ENCODE measurements at places on chromosomes 16 and 17.

DNA sequence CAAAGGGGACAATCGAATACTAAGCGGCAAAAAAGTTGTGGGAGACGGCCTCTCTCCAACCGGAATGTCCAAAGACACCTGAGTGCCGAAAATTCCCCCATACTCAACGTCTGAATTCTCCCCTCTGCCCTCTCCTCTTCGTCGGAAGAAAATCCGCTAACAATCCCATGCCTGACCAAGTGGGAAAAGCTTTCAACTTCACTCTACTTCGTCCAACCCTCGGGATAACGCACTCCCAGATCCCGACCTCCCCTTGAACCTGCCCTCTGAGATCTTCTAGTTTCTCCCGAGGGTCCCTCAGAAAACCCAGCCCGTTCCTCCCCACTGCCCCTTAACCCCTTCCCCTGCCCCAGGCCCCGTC, 961 bp downstream of the AMFR start:
- no peak for DNase-seq

DNA sequence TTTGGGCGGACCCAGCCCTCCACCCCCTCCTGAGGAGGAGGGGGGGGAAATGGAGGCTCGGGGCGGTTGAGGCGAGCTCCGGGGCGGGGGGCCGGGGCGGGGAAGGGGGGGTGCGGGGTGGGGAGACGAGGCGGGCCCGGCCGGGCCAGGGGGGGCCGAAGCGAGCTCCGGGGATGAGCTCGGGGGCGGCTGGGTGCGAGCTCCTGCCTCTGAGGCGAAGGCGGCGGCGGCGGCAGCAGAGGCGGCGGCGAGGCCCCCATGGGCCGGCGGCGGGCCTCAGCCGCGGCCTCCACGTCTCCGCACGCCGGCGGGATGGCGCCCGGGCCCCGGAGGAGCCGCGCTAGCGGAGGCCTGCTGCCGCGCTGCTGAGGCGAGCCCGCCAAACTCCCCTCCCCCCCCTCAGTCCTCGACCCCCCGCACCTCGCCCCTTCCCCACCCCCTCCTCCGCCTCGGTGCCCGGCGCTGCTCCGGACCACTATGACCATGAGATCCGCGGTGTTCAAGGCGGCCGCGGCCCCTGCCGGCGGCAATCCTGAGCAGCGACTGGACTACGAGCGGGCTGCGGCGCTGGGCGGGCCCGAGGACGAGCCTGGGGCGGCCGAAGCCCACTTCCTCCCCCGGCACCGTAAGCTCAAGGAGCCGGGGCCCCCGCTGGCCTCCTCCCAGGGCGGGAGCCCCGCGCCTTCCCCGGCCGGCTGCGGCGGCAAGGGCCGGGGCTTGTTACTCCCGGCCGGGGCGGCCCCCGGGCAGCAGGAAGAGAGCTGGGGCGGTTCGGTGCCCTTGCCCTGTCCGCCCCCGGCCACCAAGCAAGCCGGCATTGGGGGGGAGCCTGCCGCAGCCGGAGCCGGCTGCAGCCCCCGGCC, 596 bp downstream of the MSL1 start:
- no peak for DNase-seq

- no peak for DNase-seq
Observed at GRCh38 chr16:59148056-59148768, 414.1 kb upstream of the GOT2 start.

DNA sequence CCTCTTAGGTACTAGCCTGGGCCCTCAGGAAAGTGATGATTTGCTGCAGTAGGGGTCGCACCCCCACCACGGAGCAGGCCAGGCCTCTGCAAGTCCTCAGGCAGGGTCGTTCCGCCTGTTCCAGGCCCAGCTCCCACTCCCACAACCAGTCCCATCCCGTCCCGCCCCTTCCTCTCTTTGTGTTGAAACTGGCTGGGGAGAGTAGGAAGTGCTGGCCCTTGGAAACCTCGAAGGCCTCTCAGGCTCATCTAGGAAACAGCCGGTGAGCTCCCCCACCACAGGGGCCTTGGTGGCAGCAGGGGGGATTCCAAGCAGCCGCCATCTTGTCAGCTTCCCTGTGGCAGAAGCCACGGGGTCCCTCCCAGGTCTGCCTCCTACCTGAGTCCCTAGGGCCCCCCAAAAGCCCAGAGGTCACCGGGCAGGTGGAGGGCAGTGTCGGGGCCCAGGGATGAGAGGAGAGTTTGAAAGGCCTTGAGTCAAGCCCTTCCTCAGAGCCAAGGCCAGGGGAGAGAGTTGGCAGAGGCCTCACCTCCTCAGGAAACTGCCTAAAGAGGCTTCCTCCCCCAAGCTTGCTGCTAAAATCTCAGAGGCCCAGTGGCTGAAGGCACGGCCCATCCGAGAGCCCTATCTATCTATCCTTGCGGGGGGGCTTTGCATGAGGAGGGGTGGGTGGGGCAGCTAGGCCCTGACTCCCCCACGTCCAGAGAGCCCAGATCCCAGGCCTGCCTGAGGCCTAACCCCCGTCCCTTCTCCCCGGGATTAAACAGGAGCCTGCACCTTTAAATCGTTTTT, 22.2 kb downstream of the MMP15 start:
- no peak for DNase-seq

DNA sequence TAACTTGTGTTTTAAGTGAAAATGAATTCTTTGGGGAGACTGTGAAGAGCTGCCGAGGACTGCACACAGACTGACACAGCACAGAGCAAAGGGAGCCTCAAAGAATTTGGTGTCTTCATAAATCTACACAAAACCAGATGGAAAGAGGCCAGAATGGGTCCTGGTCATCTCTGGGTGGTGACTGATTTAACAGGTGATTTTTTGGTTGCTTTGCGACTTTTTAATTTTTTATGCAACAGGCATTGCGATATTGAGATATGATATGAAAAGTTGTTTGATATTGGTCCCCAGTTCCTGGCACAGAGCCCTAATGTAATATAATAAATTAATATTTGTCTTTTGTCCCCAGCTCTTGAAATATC, 12.6 kb upstream of the EIF1 start:
- no peak for DNase-seq

DNA sequence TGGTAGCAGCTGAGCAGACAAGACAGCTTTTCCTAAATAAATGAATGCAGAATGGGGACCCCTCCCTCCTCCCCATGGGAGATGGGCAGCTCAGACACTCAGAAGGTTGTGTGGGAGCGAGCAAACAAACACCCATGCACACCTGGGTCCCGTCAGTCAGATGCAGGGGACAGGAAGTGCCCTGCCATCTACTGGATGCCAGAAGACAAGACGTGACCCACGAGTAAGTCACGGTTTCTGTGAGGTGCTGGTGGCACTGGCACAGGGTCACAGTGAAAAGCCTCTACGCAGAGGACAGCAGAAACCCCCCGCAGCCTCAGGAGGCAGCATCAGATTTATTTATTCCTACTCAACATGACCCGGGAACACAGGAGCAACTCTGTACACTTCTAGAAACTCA, 8.4 kb downstream of the HBQ1 start:
- DNase-seq, result no peak

DNA sequence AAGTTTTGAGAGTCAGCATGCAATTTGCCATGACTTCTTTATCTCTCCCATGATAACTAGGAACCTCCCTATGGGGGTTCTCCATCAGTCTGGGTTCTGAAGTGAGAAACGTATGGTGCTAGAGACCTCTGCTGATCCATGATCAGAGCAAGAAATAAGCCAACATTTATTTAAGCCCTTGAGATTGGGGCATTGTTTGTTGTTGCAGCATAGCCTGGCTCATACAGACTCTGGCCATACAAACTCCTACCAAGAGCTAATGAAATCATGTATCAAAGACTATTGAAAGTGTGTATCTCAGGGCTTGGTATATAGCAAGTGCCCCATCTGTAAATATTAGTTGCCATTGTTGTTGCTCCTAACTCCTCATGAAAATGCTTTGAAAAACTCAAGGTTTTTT, 233.9 kb downstream of the MAF start:
- no peak for DNase-seq

GRCh38 chr17:73932216-73932749, 271.2 kb upstream of the RPL38 start:
- DNase-seq, result no peak

DNA sequence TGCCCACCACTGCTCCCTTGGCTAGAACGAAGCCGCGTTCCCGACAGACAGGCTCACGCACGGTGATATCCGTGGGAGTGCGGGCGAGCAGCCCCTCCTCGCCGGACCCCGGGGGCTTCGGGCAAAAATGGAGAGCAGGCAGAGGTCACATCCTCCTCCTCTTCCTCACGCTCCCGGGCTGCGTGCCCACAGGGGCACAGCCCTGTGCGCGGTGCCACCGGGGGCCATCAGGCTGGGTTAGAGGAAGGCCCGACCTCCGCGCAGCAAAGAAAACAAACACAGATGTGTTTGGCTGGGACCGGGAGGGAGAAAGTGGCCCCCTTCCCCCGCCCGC, 519 bp upstream of the NTN1 start:
- no peak for DNase-seq

- DNase-seq, result no peak
Observed at GRCh38 chr17:6753006-6753445, 2.8 kb upstream of the XAF1 start.

DNA sequence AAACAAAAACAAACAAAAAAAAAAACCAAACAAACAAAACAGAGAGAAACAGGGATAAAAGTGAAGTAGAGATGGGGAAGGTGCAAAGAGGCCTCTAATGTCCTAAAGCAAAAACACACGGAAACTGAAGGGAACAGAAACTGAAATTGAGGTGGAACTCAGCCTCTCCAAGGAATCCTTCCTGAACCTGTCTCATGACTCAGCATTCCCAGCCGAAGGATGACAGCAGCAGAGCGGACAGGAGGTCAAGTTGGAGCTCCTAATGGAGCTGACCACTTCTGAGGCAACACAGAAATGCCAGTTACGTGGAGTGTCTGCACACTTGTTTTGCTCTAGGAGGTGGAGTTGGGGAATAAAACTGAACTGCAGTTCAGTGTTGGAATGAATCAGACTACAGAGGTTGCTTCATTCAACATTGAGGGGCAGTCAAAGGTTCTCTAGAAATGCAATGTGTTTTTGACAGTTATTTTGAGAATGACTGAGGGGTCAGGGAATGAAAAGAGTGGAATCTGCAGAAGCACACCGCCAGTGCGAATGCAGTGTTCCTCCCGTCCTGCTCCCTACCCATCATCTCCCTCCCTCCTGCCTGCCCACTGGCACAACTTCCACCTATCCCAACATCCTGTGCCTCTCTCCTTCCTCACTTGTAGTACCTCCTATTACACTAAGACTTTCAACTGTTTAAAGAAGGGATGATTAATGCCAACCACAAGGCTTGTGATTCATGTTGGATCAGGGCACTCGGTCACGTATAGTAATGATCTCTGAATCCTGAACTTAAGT, 6.3 kb downstream of the UBE2O start:
- no peak for DNase-seq

GRCh38 chr16:11298143-11298900, 17.2 kb upstream of the PRM1 start:
- DNase-seq, result no peak

- DNase-seq, result no peak
Observed at GRCh38 chr16:21264571-21265036, 13.5 kb downstream of the CRYM start.
